ENCODE measurements at places on chromosomes 7 and 10. TPM values are rescaled to one million over a fixed set of nuclear protein-coding genes. Genes with fewer than 3 reads are reported as not detected.

DNA sequence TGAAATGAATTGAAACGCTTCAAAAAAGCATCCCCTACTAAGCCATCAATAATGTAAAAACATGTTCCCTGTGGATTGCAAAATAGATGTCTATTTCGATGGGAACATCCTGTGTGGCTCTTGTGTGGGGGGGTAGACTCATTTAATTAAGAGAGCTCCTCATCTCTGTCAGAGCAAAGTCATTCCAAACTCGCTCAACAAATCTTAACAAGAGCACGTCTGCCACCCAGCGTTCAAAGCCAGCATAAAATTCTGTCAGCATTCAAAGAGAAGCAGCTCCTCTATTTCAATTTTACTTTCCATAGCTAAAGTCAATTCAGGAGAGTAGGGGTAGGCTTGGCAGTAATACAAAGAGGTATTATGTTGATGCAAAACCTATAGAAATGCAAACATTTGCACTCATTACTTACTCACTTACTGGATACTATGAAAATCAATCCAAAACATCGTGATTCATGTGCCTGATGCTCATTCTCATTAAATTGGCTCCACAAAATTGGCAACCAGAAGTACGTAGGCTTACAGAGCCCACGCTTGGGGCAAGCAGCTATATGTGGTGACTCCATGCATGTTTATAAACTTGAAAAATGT lies 114.9 kb downstream of the IPMK start:
- DNase-seq, result peak; percentile 59
- H3K4me1 ChIP-seq, result no peaks in the 10 kb centered on the region
- no peaks in the 10 kb centered on the region for H3K27me3 ChIP-seq
- H3K36me3 ChIP-seq, result no peaks in the 10 kb centered on the region

- no peak overlapping the region for H3K4me3 ChIP-seq
- no peak for DNase-seq
- H3K27me3 ChIP-seq, result no peaks in the 10 kb centered on the region
- H3K4me1 ChIP-seq, result no peaks in the 10 kb centered on the region
These were observed 6.6 kb downstream of the ADCYAP1R1 start for GRCh38 chr7:31058688-31059087.

DNA sequence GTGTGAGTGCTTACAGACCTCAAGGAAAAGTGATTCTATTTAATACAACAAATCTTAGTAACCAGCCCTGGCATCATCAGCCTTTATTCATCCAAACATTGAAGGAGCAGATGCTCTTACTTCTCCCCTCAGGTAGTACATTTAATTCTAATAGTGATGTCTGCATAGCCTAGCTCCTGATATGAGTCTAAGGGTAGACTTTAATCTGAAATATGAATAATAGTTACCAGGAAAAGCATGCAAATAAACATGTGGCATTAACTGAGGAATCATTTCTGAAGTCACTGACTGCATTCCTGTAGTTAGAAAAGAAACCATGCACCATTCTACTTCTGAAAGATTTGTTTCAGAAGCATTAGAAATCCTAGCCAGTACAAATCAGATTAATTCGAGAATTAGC lies 25.7 kb upstream of the LMBR1 start:
- no peaks in the 10 kb centered on the region for H3K27me3 ChIP-seq
- H3K4me1 ChIP-seq, result no peaks in the 10 kb centered on the region
- H3K36me3 ChIP-seq, result no peaks in the 10 kb centered on the region
- no peak overlapping the region for H3K4me3 ChIP-seq
- no peak for DNase-seq
- H3K27ac ChIP-seq, result no peak overlapping the region

The AKR1C4 gene
- total RNA-seq, result not detected
